ENCODE measurements at places on chromosomes 5 and 9.

DNA sequence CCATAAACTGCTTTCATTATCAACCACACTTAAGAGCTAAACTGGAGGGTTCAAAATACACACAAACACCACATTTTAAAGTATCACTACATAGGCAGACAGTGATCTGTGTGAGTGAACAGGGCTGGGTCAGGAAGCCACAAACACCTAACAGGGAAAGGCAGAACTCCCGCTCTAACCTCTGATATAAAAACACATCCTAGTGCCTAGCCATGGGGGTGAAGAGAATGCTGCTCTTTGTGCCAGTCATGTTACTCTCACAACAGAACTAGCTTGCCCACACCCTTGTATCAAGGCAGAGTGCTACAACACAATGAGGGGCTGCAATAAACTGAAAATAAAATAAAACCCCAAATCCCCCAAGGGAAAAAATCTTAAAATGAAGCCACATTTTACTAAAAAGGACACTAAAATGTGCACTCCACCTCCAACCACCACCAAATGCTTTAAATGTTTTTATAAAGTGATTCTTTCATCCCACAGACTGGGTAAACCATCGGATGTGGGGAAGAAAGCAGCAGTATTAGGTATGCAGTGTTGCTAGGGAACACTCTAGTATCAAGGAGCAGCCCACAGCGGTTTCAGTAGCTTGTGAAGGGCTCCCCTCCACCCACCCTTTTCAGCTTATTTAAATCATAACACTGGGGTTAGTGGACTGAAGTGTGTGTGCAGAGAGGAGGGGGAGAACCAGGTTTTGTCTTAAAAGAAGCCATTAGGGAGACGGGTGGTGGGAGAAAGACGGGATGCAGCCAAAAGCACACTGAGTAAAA lies 64.5 kb downstream of the TMEM161B start:
- peak; percentile 5 for DNase-seq

DNA sequence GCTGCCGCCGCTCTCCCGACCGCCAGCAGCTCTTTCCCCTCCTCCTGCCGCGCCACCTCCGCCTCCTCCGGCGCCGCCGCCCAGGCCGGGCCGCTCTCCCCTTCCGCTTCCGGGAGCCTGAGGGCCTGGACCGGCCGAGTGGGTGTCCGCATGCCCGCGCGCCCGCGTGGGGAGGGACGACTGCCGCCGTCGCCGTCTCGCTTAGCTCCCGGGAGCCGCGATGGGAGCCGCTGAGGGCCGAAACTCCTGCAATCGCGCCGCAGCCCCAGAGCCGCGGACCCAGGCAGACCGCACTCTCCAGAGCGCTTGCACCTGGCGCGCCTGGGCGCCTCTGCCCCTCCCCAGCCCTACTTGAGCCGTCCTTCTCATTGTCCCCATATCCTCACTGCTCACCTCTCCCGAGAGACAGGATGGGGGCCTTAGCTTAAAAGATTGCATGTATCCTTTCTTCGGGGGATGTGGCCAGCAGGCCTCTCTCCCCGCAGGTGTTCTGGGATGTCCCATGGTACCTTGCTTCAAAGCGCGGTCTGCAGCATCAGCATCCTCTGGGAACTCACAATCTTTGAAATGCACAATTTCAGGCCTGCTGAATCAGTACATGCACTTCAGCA lies at the start of gene ZDHHC21:
Gene ZDHHC21 (minus strand): TSS at position 182 of the 611 bp plus-strand sequence. CDS start 19,092 bp downstream, outside the sequence.
- peak; percentile 63 for DNase-seq

GRCh38 chr9:107683566-107683965 lies 194.0 kb upstream of the KLF4 start:
- no peak for DNase-seq

DNA sequence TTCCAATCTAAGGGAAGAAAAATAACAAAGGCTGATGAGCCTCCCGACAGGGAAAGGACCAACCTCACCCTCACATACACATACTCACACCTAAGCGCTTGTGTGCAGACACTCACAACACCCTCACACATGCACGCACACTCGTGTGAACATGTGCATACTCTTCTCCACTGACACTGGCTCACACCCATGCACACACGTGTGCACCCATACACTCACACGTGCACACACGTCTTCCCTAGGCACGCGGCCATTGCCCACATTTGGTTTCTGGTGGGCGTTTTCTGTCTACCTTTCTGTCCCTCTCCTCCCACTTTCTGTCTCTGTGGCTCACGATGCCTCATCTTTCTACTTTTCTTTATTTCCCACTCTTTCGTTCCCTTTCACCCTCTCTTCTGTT lies 169.7 kb upstream of the MVB12B start:
- DNase-seq = no peak

DNA sequence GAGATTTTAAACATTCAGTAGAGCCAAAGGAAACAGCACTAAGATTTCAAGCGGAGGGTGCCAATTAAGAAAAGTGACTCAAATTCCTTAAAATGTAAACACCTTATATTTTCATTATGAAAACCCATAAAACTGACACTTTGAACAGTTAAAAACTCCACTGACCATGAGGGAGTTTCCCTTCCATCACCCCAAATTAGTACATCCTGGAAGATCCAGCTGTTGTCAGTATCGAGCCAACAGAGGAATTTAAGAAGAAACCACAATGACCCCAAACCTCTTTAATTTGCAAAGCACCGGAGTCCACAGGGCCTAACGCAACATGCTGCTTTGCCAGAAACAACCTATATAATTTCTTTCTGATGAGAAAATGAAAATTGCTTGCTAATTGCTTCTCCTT lies 41.3 kb downstream of the ROR2 start:
- peak; percentile 53 for DNase-seq

DNA sequence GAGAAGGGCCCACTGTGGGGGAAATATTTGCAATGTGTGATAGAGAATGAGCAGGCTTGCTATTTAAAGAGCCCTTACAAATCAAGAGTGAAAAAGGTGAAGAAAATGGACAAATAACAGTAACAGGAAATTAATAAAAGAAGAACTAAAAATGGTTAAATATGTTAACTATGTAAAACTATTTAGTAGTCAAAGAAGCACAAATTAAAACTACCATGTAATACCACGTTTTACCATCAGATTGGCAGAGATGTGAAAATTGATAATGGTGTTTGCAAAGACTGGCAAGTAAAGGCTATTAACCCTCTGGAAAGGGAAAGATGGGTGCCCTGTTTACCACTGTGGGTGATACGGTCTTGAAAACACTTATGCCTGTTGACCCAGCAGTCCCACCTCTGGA lies 23.2 kb upstream of the GRHPR start:
- no peak for DNase-seq

- DNase-seq = no peak
These were observed 27.5 kb downstream of the ADGRD2 start for GRCh38 chr9:124477648-124478285.

DNA sequence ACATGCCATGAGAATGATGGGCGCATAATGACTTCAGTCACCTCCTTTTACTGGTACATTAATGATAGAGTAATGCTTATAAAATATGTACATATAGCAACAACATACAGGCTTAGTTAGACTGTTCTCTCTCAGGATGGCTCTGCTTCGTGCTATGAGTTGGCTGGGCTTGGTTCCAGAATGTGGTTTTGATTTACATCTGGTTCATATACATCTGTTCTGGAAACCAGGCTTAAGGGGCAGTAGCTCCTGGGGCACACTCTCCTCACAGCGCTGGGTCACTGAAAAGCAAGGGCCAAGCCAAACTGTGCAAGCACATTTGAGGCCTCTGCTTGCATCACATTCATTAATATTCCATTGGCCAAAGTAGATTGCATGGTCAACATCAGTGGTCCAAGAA lies 44.9 kb downstream of the PCSK1 start:
- DNase-seq = peak; percentile 9

DNA sequence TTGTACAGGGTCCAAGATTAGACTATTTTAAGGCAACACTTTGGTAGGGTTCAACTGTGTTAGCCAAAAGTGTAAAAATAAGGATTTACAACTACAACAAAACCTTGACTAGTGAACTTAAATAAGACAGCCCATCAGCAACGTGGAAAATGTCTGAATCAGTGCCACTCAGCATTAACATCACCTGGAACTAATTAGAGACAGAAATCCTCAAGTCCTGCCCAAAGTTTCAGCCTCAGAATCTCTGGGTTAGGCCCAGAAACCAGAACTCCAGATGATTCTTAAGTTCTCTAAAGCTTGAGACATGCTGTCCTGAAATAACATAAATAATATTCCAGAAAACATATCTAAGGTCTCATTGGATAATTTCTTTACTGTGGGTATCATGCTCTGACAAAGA lies 118.6 kb downstream of the SEMA6A start:
- peak; percentile 66 for DNase-seq

DNA sequence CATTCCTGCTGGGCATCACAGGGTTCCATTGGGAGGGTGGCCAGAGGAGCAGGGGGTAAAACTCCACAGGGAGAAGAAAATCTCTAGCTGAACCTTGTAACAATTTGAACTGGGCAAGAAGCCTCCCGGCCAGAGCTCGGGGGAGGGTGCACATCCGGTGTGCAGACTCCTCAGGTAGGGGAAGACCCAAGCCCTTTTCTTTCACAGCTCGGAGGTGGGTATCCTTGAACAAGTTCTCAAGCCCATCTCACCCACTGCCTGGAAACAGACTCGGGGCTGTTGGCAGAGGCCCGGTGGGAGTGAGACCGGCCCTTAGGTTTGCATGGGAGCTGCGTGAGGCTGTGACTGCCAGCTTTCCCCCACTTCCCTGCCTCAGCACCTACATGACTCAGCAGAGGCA lies 111.5 kb upstream of the IL7R start:
- DNase-seq = no peak

- no peak for DNase-seq
These were observed 300.0 kb downstream of the PIK3R1 start for GRCh38 chr5:68515514-68515913.

DNA sequence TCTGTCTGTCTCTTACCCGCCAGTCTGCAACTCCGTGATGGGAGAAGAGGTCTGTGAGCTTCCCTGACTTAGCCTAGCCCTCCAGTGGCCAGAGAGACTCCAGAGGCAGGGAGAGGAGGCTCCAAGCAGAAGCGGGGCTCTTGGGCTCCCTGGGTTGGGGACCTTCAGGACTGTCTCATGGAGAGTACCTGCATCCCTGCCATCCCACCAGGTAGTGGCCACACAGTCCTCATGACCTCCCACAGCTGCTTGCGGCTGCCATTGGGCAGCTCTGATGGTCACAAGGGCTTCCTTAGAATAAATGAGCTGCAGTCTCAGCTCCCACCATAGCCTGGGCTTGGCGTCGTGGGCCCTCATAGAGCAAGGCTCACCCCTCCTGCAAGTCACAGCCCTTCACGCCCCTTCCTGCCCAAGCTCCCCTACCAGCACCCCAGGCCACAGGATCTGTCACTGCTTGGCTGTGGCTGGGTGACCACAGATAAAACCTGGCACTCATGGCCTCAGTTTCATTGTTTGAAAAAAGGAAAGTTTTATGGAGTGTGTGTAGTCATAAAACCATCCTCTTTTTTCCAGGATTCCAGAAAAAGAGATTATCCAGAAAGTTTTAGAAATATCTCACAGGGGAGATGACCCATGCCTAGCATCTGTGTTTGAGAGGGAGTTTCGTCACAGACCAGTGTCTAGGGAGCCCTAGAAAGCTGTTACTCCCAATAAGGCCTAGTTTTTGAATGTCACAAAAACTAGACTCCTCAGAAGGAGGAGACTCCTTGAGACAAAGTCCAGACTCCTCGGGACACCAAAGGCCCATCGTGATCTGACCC lies 48.4 kb downstream of the PPARGC1B start:
- no peak for DNase-seq

DNA sequence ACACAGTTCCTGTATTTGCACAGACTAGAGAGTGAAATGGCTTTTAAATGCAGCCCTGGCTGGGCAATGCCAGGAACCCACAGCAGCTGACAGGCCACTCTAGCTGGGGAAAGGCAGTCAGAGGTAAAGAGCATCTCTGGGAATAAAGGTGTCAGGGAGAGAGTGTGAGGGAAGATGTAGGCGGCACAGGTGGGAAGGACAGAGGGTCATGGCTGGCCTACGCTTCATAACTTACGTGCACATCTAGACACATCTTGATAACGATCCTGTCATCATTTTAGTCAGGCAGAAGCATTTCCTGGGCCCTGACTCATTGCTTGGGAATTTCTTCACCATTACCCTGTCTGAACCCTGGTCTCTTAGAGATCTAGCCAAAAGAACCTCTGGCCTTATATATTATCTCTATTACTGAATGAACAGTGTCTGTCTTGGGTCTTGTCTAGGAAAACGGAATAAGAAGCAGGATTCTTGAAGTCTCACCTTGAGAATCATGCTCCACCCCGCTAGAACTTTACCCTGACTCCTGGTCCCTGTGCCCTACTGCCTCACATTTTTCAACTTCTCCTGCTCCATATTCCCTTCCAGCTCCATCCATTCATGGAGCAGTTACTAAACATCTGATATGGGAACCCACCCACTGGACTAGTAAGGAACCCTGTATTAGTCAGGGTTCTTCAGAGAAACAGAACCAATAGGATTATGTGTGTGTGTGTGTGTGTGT lies 106.4 kb upstream of the ELL2 start:
- DNase-seq = peak; percentile 90

GRCh38 chr9:81724242-81724889 lies 35.0 kb upstream of the TLE1 start:
- no peak for DNase-seq

DNA sequence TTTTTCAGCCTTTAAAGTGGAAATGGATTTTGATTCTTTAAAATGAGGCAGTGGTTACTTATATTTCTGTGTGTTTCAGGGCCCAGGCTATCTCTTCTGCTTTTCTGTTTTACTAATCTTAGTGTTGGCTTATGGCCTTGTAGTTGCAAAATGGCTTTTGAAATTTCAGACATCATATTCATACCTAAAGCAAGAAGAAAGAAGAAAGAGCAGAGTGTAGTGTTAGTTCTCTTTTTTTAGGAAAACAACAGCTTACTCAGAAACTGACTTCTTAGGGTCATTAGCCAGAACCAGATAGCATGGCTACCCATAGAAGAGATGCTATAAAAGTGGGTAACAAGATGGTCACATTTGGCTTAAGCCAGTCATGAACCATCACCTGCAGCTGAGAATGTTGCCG lies 20.9 kb downstream of the ZBED3 start:
- DNase-seq = no peak

GRCh38 chr9:101467690-101468089 lies 32.1 kb upstream of the ALDOB start:
- DNase-seq = no peak

- no peak for DNase-seq
These were observed 333.1 kb upstream of the NUDT12 start for GRCh38 chr5:103895738-103896137.

DNA sequence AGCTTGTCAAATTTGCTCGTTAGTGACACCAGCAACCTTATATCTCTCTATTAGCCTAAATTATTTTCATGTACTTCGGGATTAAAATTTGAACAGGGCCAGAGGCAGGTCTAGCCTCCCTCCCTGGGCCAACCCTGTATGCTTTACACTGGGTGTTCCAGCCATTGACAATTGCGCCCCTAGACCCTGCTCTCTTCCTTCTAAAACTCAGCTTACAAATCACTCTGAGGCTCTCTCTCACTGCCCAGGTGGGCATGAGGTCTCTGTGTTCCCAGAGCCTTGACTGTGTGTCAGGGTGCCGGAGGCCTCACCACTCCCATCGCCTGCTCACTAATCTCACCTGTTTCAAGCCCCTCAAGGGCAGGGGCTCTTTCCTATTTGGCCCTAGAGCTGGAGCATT lies 6.4 kb upstream of the CFAP90 start:
- DNase-seq = no peak

Measured in AG10803 (cell line).